C1 segment of cervical spinal cord (tissue), 14 donors: ENCODE measurements at places on chromosomes 13 and 19.
A peak's percentile ranks its signal among the peaks of the same experiment; 100 is the strongest.

DNA sequence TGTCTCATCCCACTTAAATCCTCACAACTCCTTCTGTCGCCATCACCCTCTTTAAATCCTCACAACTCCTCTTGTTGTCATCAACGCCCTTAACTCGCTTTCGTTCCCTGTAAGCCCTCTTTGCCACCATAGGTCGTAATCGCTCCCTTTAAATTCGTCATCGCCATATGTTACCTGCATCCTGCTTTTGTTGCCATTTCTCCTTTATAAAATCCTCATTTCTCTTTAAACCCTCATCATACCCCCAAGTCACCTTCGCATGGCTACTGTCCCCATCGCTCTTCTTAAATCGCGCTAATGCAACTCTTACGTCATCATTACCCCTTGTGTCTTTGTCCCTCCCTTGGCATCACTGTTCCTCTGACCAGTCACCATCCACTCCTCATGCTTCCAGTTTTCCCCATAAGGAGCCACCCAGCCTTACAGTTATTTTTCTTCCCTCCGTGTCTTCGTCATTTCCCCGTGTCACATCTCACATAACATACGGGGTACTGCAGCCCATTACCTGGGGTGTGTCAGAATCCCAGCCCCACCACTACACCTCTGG, 539 bp downstream of the PLD3 start:
- DNase-seq, result no peak

DNA sequence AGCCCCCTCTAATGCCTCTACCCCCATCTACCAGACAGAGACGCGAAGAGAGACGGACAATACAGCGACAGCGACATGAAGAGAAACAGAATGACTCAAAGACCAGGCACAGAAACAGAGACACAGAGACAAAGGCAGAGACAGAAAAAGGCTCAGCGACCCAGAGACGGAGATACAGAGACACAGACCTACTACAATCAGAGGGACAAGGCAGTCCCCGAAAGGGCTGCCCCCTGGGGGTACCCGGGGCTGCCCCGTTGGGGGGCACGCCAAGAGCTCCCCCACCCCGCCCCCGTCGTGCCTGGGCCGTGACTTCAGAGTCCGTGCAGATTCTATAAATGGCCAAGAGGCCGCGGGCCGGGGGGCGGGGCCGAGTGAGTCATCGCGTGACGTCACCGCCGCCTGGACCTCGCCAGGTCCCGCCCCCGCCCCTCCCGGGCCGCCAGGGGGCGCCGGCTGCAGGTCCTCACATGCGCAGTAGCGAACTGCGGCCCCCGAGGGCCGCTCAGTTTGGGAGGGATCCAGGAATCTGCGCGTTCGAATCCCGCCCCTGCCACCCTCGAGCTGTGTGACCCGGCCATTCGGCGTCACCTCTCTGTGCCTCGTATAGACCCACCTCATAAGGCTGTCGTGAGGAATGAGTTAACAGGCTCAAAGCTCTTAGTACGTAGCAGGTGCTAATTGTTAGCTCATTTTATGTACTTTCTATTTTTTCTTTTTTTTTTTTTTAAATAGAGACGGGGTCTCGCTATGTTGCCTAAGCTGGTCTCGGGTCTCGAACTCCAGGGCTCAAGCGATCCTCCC, 2.7 kb upstream of the CNN1 start:
- DNase-seq, result peak; percentile 85

DNA sequence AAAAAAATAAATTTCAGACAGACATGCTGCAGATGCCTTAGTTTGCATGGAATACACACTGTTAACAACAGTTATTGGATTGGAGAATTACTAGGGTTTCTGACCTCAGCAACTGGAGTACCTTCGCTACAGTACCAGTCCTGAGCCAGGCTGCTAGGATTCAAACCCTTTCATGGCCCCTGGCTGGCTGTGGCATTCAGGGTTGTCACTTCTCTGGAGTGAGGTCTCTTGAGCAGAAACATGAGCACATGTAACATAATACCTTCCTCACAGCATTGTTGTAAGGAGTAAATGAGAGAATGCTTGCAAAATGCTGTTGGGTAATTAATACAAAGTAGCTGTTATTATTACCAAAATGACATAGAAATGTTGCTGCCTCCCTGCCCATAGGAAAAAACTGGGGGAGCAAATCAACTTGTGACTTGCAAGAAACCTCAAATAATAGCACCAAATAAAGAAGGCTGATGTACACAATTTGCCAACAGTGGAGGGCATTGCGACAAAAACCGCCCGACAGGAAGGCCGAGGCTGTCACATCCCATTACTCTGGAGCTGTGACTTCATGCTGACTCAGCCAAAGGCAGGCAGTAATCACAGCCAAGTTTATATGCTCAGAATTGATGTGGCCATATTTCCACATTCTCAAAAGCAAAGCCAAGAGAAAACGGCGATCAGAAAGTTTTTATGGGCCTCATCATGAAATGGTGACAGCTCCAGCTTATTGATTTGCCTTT, 100.4 kb downstream of the RFC3 start:
- no peak for DNase-seq

- DNase-seq, result no peak
These were observed 30.7 kb upstream of the ASF1B start for GRCh38 chr19:14166999-14167575.

GRCh38 chr13:95605448-95606125, 38.9 kb downstream of the DZIP1 start:
- no peak for DNase-seq

- no peak for DNase-seq
These were observed 397.7 kb downstream of the TDRD3 start for GRCh38 chr13:60794751-60795150.

GRCh38 chr19:32339988-32340874, 5.2 kb upstream of the ZNF507 start:
- peak; percentile 15 for DNase-seq

DNA sequence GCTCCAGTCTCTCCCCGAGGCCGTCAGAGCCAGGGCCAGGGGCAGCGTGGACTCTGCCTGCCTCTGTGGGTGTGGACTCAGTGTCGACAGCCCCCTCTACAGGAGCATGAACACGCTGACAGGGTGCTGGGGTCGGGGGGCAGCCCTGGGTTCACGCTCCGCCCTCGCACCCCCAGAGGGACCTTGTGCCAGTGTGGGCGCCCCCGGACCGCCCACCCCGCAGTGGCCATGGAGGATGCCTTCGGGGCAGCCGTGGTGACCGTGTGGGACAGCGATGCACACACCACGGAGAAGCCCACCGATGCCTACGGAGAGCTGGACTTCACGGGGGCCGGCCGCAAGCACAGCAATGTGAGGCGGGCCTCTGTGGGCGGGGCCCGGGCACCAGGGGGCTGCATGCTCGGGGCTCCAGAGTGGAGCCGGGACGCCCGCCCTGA, 8.3 kb downstream of the TRPM4 start:
- DNase-seq, result no peak

- DNase-seq, result peak; percentile 48
These were observed 472.9 kb downstream of the FOXO1 start for GRCh38 chr13:40193286-40194223.

DNA sequence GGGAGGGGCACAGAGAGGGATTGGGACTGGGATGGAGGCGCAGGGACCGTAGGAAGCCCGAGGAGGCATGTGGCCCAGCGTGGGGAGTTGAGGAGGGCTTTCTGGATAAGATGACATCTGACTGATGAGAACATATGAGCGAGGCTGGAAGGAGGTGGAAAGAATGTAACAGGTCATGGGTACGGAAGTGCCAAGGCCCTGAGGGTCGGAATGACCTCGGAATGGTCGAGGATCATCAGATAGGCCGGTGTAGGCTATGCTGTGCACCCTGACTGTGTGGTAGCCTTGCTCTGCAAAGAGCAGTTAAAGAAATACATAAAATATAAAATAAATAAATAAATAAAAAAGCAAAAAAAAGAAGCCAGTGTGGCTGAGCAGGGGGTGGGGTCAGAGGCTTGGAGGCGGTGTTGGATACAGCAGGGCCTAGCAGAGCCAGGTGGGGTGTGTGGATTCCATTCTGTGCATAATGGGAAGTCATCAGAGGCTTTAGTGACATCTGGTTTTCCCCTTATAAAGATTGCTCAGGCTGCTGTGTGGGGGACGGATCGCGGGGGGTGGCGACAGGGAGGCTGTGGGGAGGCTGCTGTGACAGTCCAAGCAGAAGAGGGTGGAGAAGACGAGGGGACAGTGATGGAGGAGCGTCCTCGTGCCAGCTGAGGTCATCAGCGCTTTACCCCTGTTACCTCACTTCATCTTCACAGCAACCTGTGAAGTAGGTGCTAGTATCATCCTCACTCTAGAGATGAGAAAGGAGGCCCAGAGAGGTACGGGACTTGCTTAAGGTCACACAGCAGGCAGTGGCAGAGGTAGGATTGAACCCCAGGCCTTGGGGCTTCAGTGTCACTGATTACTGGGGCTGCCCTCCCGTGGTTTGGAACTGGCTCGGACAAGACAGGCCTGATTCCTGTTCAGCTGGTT, 5.0 kb downstream of the PAK4 start:
- DNase-seq, result no peak

- peak; percentile 45 for DNase-seq
These were observed 475 bp downstream of the KLF12 start for GRCh38 chr13:74133657-74134201.

DNA sequence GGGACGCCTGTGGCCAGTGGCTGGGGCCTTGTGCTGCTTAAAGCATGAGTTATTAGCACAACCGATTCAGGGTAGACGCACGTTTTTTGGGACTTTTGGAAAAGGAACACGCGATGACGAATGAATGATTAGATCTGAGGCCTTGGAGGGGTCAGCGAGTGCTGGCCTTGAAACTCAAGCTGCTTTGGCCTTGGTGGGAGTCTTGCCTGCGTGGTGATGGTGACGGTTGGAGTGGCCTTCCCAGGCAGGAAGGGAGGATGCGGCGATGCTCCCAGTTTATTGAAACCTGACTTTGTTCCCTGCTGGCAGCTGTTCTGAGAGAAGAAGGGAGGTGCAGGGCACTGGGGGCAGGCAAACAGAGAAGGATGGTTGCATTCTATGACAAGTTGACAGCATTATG, 63.1 kb upstream of the RNF113B start:
- no peak for DNase-seq

DNA sequence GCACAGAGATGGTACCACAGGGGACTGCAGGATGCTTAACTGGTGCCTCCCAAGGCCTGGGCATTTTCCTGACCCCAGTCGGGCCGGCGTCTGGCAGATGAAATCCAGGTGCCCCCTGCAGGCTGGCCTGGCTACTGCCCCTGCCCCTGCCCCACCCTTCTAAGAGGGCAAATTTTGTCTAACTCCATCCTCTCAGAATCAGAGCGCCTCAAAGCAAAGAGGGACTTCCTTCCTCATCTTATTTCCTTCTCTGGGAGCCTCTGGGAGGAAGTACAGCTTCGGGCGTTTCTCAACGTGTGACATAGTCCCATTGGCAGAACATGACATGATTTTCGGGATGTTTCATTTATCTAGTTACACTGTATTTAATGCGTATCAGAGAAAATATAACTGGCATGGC, 2.7 kb downstream of the PRKACA start:
- peak; percentile 11 for DNase-seq

DNA sequence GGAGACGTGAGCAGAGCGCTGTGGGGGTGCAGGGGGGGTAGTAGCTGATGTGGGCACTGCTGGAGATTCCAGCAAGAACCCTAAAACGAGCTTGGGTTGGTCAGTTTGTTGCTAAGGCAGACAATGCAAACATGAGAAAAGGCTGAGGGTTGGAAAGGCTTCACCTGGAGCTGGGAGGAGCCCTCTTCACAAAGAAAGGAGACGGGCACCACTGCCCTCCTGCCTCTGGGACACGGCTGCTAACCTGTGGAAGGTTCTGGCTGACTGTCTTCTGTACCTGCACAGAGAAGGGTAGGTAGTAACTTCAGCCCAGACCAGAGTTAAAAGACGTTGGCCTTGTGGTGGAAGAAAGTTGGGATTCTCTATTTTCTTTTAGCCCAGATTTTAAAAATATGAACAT, 108.7 kb downstream of the SUCLA2 start:
- no peak for DNase-seq

DNA sequence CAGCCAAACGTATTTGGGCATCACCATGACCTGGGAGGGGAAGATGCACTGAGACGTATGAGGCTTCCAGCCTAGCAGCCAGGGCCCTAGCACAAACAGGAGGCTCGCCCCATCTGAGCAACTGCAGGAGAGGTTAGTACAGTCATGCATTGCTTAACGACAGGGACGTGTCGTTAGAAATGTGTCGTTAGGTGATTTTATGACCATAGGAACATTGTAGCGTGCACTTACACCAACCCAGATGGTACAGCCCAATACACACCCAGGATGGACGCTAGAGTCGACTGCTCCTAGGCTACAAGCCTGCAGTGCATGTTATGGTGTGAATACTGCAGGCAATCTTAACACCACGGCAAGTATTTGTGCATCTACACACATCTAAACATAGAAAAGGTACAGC, 9.3 kb downstream of the CD177 start:
- no peak for DNase-seq

DNA sequence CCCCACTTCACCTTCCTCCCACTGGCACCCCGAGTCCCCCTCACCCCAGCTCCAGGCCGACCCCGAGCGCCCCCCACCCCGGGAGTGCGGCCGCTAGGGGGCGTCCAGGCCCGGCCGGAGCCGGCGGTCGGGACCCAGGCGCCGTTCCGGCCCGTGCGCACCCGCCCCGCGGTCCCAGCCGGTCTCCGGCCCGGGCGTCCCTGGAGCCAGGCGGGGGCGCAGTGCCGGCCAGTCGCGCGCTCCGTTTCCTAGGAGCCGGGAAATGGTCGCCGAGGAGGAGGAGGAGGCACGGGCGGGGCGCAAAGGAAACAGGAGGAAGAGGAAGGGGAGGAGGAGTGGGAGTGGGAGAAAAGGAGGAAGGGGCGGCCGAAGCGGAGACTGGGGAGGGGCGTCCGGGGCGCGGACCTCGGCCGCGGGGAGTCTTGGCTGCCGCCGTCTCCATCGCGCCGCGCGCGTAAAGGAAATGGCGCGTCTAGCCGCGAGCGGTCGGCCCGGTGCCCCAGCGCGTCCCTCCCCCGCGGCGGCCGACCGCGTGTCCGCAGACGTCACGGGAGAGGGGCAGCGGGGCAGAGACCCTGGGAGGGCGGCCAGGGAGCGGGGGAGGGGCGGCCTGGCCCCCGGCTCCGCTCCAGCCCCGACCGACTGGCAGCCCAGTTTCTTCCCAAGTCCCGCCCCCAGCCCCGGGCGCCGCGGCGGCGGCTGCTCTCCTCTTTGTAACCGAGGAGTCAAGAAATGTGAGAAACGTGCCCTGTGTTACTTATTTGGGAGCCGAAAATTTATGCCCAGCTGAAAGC, 1.1 kb upstream of the KCTD15 start:
- DNase-seq, result peak; percentile 90

- DNase-seq, result no peak
These were observed 184.8 kb downstream of the KDM4B start for GRCh38 chr19:5153601-5154128.
